Epithelial cell of proximal tubule (primary cell): ENCODE measurements at places on chromosomes 5 and 9. TPM values are rescaled to one million over a fixed set of nuclear protein-coding genes. Genes with fewer than 3 reads are reported as not detected.

TNC gene
- total RNA-seq, result 66.1 and 68.9 TPM in 2 replicates

CHSY3 gene
- total RNA-seq, result 1.7 and 2.5 TPM in 2 replicates

PARP8 gene
- total RNA-seq, result 5.2 and 8.8 TPM in 2 replicates

MYOT gene
- not detected in 2 replicates for total RNA-seq

SPATA31D4 gene
- total RNA-seq, result not detected in 2 replicates

LECT2 gene
- total RNA-seq, result not detected in 2 replicates

DBH gene
- not detected in 2 replicates for total RNA-seq

MED10 gene
- total RNA-seq, result 28.3 and 38.3 TPM in 2 replicates

CD14 gene
- total RNA-seq, result not detected in 2 replicates

IL13 gene
- total RNA-seq, result not detected in 2 replicates

SPINK4 gene
- not detected in 2 replicates for total RNA-seq

CDX1 gene
- total RNA-seq, result not detected in 2 replicates

SEMA6A gene
- total RNA-seq, result 8.3 and 11.6 TPM in 2 replicates

GPX3 gene
- 9.3 and 10.9 TPM in 2 replicates for total RNA-seq

SH3RF2 gene
- total RNA-seq, result 12.0 and 16.3 TPM in 2 replicates

PALM2AKAP2 gene
- total RNA-seq, result 2.8 and 3.8 TPM in 2 replicates

COL23A1 gene
- total RNA-seq, result not detected in 2 replicates
